Activated T-cell treated with anti-CD3 and anti-CD28 coated beads, Interleukin-2, amount 50 U/mL, for 48 hours (primary cell): ENCODE measurements at places on chromosomes 5 and 9.

DNA sequence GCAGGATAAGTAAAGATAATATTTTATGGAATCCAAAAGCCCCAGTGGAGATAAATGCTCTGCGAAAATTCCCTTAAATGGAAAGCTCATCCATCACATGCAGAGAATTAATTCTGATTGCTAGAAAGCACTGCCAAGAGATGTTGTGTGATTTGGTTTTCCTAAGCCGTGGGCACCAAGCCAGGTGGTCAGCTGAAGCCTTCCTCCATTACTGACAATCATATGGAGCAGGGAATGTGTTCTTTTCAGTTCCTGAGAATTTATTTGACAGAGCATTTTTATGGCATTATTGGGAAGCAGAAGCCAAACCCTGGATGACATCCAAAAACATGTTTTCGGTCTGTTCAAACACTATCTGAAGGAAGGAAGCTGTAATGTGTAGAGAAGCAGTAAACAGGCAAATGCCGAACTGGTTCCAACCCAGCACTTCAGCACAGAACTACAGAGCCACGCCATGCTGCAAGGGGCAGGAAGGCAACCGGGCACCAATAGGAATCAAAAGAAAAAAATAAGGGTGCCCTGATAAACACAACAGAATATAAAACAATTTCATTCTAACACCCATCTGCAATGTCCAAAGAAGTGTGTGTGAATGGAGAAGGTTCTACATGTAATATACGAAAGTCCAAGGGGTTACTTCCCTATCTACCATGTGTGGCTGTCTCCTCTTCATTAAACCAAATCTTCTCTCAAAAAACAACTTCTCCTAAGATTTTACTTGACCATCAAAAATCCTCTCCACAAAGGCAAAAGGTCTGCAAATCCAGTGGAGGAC lies 12.3 kb downstream of the ARSB start:
- no peak for DNase-seq

GRCh38 chr5:16245956-16246355 lies 66.4 kb upstream of the MARCHF11 start:
- DNase-seq: no peak

GRCh38 chr9:61669352-61669751 lies 479.5 kb downstream of the SPATA31A7 start:
- DNase-seq: no peak

DNA sequence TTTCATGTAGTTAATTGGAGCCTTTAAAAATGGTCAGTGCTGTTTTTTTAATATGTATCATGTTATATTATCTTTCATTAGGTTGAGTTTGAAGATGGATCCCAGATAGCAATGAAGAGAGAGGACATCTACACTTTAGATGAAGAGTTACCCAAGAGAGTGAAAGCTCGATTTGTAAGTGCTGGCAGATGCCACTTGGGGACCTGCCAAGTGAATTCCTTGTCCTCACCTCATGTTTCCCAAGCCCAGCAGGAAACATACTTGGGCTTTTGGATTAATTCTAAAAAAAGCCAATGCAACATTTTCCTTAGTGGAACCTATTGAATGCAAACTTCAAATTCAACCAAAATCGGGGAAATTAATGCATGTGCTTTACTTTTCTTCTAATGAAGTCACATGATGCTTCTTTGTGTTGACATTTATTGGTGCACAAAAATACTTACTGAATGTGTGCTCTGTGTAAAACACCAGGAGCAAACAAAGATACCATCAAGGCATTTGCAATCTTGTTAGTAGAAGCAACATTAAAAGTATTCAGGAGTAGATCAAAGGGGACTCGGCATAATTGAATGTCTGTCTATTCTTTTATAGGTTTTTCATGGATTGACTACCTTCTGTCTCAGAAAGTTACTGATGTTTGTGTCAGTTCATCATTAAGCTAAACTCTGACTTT lies 412.1 kb downstream of the KDM4C start:
- DNase-seq: no peak

GRCh38 chr5:78467752-78468357 lies 107.4 kb downstream of the SCAMP1 start:
- no peak for DNase-seq

GRCh38 chr9:132164604-132165362 lies 2.9 kb downstream of the NTNG2 start:
- no peak for DNase-seq

- DNase-seq: no peak
Measured at GRCh38 chr5:138230261-138230660, 17.1 kb upstream of the CDC23 start.

DNA sequence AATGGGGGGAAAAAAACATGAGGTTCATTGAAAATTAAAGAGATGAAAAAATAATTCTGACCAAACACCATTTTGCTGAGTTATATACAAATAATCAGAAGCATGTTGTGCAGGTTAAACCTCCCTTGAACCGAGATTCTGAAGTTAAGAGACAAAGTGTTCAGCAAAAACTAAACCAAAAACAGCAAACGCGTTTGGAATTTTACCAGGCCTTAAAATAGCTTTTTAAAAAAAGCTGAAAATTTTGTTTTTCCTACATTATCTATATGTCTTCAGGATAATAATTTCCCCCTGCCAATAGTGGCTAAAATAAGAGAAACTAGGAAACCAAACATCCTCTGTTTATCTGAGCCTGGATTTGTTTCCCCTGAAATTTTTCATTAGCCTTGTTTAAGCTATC lies 191.7 kb upstream of the DAPK1 start:
- no peak for DNase-seq

DNA sequence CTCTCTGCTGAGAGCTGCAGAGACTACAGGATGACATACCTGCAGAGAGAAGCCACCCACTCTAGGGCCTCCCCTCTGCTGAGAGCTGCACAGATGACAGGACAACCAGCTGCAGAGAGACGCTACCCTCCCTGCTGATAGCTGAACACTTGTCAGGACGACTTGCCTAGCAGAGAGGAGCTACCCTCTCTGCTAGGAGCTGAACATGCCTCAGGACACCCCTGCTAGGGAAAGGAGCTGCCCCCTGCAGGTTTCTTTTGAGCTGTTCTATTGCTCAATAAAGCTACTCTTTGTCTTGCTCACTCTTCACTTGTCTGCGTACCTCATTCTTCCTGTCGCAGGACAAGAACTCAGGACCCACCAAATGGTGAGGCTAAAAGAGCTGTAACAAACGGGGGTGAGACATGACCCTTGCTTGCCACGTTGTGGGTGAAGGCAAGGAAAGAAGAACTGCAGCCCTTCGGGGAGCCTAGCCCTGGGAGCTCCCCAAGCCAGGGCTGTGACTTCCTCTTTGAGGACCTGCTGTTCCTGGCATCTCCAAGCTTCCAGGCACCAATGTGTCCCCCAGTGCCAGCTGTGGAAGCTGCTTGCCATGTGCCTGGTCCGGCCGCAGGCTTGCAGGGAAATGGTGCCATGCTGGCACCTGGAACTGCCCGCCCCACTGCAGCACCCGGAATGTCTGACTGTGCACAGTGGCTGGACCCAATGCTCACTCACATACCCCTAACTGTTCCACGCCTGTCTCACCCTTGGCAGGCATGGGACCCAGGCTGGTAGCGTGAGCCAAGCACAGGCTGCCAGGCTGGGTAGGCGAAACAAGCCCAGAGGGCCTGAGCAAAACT lies 5.1 kb upstream of the TESK1 start:
- DNase-seq: no peak

- DNase-seq: peak; percentile 76
Measured at GRCh38 chr9:2620919-2621721, 467 bp upstream of the VLDLR start.

GRCh38 chr9:112012026-112012902 lies 115.7 kb downstream of the UGCG start:
- peak; percentile 55 for DNase-seq

DNA sequence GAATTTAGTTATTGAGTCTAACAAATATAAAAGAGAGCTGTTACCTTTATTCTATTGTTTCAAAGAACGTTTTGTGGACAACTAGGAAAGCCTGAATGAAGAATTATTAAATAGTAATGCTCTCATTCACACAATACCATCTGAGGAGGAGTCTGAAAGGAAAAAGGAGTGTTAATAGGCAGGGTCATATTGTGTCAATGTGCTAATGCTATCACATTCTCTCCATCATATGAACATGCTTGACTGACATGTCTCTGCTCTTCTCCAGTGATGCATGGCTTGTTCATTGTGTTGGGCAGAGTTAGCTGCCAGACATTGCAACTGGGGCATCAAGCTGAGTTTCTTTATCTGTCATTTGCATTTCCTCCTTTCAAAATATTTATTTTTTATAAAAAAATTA lies 1578.0 kb downstream of the MAT2B start:
- DNase-seq: no peak

GRCh38 chr5:65882278-65882677 lies 44.1 kb upstream of the ERBIN start:
- no peak for DNase-seq

GRCh38 chr9:93996863-93997262 lies 41.7 kb upstream of the BARX1 start:
- DNase-seq: no peak

GRCh38 chr5:124701016-124701415 lies 45.4 kb downstream of the ZNF608 start:
- no peak for DNase-seq

DNA sequence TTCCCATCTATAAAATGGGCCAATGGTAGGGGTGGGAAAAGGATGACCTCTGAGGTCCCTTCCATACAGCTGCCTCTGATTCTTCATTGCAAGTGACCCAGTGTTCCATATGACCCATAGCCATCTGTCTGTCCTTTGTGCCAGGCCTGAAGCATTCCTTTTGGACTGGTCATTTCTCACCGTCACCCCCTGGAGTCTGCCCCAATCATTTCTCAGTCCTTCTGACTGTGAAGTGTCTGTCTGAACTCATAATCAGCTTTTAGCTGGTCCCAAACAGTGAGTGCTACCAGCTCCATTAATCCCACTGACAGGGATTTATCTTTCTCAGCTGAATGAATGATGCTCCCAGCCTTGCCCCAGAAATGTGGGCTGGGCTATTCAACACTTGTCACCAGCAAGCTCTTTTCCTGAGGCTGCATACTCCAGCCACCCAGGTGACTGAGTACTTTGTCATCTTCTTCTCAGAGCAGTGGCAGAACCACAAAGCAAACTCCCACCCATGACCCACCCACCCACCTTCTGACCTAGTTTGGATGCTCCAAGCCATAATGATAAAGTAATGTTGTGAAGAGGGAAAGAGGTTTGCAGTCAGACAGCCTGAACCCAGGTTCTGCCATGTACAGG lies 37.4 kb downstream of the KCNIP1 start:
- DNase-seq: no peak

GRCh38 chr9:135032868-135033460 lies 54.5 kb upstream of the OLFM1 start:
- DNase-seq: no peak

DNA sequence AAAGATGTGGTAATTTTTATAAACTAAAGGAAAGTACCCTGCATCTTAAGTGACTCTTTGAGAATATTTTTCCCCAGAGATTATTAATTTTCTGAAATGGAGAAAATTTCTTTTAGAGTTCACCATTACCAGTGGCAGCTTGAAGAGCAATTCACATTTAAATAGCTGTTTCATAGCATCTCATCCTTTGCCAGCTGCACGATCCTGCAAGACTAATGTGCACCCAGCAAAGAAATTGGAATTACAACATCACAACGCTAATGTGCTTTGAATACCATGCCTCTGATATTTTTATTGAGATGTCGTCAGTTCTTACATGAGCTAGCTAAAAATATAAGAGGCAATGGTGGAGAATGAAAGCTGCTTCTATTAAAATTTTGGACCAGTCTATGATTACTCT lies 423.5 kb downstream of the TAF11L14 start:
- DNase-seq: no peak

DNA sequence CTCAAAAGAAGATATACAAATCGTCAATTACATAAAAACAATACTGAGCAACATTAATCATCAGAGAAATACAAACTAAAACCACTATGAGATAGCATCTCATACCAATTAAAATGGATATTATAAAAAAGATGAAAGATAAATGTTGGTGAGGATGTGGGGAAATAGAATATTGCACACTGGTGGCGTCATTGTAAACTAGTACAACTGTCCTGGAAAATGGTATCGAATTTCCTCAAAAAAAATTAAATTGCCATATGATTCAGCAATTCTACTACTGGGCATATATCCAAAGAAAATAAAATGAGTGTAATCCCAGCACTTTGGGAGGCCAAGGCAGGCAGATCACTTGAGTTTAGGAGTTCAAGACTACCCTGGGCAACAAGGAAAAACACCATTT lies 326.0 kb upstream of the FTMT start:
- DNase-seq: no peak

DNA sequence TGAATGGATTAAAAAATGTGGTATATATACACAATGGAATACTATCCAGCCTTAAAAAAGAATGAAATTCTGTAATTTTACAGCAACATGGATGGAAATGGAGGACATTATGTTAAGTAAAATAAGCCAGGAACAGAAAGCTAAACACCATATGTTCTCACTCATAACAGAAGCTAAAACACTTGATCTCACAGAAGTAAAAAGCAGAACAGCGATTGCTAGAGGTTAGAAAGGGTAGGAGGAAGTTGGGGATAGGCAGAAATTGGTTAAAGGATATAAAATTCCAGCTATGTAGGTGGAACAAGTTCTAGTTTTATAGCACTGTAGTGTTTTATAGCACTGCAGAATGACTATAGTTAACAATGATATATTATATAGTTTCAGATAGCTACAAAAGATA lies 15.8 kb downstream of the MARCHF3 start:
- DNase-seq: no peak

GRCh38 chr9:37732952-37733351 lies 20.7 kb upstream of the TRMT10B start:
- no peak for DNase-seq

GRCh38 chr9:22383718-22384117 lies 62.9 kb upstream of the DMRTA1 start:
- DNase-seq: no peak

DNA sequence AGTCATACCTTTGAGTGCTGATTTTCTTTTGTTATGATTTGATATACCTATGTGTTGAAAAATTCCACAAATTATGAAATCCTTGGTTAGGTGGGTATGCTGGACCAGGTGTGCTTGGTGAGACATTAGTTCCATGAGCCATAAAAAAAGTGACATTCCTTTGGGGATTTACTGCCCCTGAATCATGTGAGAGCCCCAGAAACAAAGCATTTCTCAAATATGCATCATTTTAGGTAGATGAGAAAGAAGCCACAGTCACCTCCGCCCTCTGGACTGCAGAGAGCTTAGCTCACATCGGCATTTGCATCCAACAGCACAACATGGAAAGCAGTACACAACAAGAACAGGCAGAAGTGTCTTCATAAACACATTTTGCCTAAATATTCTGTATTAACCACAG lies 55.3 kb downstream of the DAP start:
- no peak for DNase-seq

- DNase-seq: no peak
Measured at GRCh38 chr9:5949103-5949699, 58.5 kb downstream of the MLANA start.
